ENCODE measurements at places on chromosomes 4 and X. TPM values are rescaled to one million over a fixed set of nuclear protein-coding genes. Genes with fewer than 3 reads are reported as not detected.

DNA sequence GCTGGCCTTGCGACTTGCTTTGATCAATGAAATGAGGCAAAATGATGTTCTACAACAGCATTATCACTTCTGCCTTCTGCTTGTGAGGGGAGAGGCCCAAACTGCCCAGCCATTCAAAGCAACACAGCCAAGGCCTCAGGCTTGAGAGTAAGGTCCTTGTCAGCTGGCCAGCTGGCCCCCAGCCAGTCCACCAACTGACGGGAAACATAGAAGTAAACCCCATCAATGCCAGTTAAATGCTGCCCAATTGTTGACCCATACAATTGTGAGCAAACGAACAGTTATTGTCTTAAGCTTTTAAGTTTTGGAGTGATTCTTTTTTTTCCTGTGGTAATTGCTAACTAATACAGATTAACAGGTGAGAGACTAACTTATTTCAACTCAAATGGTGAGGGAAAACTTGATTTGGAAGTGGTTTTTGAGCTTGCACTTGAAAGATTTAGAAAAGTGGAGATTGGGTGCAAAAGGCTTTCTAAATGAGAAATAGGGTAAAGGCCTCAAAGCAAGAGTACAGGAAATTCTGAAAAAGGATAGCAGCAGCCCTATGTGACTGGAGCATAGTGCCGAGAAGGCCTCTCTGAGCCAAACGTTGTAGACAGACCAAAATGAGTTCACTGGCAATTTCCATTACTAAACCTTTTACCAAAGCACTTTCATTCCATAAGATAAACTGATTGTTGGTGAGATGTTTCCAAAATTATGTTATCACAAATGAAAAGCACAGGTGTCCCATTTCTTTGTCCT, 66.9 kb downstream of the ARHGEF38 start:
- DNase-seq = peak; percentile 25

- DNase-seq = no peak
Observed at GRCh38 chr4:94226763-94227162, 19.1 kb downstream of the SMARCAD1 start.

GRCh38 chr4:67568820-67569219, 10.3 kb downstream of the STAP1 start:
- DNase-seq = no peak

DNA sequence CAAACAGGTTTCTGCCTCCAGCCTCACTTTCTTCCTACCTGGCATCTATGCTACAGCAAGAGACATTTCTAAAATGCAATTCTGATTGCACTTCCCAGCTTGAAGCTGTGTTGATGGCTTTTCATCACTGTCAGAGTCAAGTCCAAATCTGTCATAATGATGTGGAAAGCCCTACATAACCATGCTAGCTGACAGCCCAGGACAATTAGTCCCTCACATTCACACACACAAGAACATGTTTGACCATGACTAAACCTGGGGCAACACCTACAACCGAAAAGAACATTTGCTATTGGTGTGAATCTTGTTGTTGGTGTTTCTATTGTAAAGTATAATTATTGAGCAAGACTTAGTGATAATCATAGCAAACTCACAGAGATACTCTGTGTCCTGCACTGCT, 58.2 kb downstream of the PPM1K start:
- DNase-seq = no peak

GRCh38 chr4:99054428-99054994, 34.1 kb downstream of the ADH5 start:
- DNase-seq = no peak

- no peak for DNase-seq
Observed at GRCh38 chr4:185518494-185518893, 16.8 kb downstream of the PDLIM3 start.

- DNase-seq = peak; percentile 41
Observed at GRCh38 chrX:133297284-133297683, 79.1 kb upstream of the TFDP3 start.

- DNase-seq = no peak
Observed at GRCh38 chr4:951594-952468, 19.6 kb downstream of the TMEM175 start.

- peak; percentile 41 for DNase-seq
Observed at GRCh38 chrX:132442691-132443090, 46.1 kb downstream of the MBNL3 start.

DNA sequence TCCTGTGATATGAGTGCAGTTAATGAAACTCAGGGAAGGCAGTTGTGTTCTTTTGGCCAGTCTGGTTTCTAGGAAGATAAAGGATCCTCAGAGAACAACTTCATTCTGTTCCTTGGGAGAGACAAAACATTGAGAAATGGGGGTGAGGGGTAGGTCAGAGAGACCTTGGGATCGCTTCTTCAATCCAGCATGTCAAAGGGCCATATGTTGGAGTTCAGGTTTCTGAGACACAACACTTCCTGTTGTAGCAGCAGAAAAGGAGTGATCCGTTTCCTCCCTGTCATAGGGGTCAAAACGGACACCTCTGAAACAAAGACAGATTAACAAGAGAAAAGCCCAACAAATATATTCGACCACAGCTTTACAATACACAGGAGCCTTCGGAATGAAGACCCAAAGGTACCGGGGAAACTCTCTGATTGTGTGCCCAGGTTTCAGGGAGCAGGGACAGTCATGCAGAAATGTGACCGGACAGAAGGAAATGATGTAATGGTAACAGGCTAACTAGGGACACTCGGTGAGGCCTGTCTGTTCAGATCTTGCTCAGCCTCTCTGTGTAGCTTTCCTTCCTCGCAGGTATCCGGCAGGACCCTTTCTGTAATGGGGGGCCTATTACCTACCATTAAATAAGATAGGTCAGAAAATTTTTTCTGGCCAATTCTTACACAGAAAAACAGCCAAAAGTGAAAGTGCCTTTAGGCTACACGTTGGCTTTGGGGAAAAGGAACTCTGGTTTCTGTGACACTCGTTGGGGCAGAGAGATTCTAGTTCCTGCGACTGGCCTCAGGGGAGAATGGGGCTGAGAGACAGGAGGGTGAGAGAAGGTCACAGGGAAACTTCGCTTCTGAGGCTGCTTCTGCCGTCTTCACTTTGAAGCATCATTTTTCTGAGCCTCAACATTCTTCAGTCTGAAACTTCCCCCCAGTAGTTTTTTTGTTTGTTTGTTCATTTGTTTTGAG, 103.3 kb upstream of the TLR3 start:
- DNase-seq = no peak

GRCh38 chr4:52012651-52013050, 7.5 kb downstream of the LRRC66 start:
- no peak for DNase-seq

GRCh38 chr4:40285692-40286091, 49.4 kb upstream of the CHRNA9 start:
- no peak for DNase-seq

- no peak for DNase-seq
Observed at GRCh38 chr4:73103799-73104503, 34.4 kb upstream of the COX18 start.

DNA sequence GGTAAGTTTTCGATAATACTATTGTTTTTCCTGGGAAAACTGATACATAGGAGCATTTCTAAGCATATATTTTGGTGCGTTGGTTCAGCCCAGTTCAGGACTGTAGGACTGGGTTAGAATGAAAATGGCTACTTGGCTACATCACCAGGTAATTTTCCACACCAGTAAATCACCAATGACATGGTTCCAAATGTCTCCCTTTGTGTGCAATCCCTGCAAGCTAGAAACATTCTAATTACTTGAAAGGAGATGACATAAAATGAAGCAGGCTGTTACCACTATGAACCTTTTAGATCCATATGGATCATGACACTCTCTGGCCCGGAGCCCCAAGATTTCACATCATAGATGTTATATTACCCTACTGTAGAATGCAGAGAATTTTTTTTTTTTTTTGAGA, 577.4 kb upstream of the FTHL17 start:
- no peak for DNase-seq

- DNase-seq = no peak
Observed at GRCh38 chr4:180617196-180617595, 1626.0 kb upstream of the TENM3 start.

- no peak for DNase-seq
Observed at GRCh38 chrX:2261831-2262667, 238.7 kb downstream of the DHRSX start.

DNA sequence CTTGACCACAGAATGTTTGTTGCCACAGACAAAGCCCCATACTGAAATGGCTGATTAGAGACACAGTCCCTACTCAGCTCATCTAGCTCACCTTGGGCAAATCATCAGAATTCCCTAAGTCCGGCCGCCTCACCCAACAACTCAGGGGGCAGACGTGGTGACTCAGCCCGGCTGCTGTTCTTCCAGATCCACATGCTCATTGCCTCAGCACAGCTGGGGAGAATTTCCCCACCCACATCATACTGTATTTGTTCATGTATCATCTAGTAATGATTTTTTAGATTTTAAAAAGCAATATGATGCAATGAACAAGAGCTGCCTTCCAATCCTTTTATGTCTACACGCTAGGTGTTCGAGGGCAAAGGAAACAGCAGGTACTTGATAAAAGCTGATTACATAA, 333.8 kb upstream of the TENM3 start:
- peak; percentile 11 for DNase-seq

- DNase-seq = peak; percentile 52
Observed at GRCh38 chrX:132631579-132632232, 142.9 kb upstream of the MBNL3 start.

- DNase-seq = no peak
Observed at GRCh38 chr4:180539284-180539683, 1703.9 kb upstream of the TENM3 start.

GRCh38 chr4:134540588-134540987, 339.0 kb upstream of the PABPC4L start:
- DNase-seq = no peak

GRCh38 chrX:72713130-72713529, 976 bp downstream of the PHKA1 start:
- DNase-seq = peak; percentile 1

GRCh38 chr4:151013944-151014343, 1.1 kb downstream of the LRBA start:
- DNase-seq = no peak

The TBX22 gene
- total RNA-seq = not detected

The TACR3 gene
- total RNA-seq = not detected

The FAM9B gene
- total RNA-seq = not detected

The ENPP6 gene
- not detected for total RNA-seq

The MAGEA2B gene
- total RNA-seq = not detected

The PRDM5 gene
- total RNA-seq = 19.3 TPM

The BEX1 gene
- 179 TPM for total RNA-seq

The WNK3 gene
- total RNA-seq = 5.6 TPM

The PGAM4 gene
- total RNA-seq = not detected

The TCEAL6 gene
- not detected for total RNA-seq

The ADH6 gene
- total RNA-seq = not detected

The CTAG2 gene
- total RNA-seq = not detected
